ENCODE measurements at places on chromosomes 3 and 15.

DNA sequence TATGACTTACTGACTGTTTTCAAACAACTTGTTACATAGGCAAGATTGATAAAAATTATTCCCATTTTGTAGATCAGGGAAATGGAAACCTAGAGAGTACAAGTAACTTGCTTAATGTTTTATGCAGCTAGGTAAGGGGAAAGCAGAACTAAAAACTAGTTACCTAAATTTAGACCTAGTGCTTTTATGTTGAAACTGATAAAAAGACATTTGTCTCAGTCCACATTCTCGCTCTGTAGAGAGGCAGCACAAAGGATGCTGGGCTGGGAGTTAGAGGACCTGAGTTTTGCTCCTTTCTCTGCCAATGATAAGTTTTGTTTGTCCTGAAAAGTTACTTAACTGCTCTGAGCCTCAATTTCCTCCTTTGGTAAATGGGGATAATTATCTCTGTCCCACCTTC is 17.4 kb downstream of the TIMP4 start:
- no peak for DNase-seq

GRCh38 chr15:48085591-48085930 is 35.2 kb upstream of the SLC24A5 start:
- no peak for DNase-seq

DNA sequence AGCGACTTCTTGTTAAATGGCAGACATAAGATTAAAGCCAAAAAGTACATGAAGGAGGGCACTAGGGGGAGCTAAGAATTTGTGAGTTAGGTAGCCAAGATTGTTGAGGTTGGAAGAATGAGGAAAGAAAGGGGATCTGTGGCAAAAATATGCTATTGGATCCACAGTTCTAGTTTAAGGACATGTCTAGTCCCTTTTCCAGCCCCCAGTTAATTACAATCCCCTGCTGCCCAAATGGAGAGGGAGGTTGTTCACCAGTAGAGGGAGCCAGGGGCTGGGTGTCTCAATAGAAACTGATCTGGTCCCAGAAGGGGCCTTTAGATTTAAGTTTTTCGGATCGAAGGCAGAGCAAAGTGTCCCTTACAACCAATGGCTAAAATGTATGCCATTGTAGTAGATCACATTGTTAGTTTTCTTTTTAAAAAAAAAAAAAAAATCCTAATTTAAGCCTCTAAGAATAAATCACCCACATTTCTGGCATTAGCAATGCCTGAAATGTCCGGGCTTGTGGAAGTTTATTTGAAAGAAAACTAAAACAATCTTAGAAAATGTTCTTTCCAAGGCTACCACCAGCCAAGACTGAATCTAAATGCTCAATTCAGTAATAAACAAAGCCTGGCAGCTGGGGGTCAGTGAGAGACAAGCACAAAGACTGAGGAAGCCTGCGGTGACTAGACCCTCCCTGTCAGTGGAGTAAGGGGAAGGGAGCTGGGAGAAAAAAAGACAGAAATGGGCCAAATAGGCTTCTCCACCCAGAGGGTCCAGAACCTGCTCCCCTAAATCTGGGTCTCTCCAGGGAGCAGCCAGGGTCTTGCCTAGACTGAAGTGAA is 7.1 kb downstream of the COL8A1 start:
- DNase-seq: no peak

GRCh38 chr3:112767177-112767576 is 79.5 kb downstream of the CD200R1L start:
- DNase-seq: peak; percentile 54

GRCh38 chr3:156293566-156293965 is 173.2 kb downstream of the KCNAB1 start:
- no peak for DNase-seq

DNA sequence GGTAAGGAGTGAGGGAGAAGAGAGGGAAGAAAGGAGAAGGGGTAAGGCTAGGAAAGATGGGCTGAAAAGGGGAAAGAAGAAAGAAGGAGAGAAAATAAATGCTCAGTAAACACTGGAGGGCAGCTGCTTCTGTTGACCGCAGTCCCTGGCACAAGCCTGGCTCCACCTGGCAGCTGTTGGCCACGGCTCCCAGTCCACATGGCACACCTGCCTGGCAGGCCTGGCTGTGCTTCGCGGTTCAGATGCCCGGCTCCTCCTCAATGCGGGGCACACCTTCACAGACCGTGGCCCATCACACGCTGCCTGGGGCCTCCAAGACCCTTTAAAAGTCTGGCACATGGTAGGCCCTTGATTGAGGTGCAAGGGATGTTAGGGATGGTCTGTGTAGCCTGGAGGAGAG is 516.8 kb upstream of the PROK2 start:
- DNase-seq: no peak

- DNase-seq: no peak
These were observed 524.8 kb downstream of the TUSC7 start for GRCh38 chr3:117234331-117234730.

- DNase-seq: no peak
These were observed 22.0 kb downstream of the USP3 start for GRCh38 chr15:63526401-63526800.

DNA sequence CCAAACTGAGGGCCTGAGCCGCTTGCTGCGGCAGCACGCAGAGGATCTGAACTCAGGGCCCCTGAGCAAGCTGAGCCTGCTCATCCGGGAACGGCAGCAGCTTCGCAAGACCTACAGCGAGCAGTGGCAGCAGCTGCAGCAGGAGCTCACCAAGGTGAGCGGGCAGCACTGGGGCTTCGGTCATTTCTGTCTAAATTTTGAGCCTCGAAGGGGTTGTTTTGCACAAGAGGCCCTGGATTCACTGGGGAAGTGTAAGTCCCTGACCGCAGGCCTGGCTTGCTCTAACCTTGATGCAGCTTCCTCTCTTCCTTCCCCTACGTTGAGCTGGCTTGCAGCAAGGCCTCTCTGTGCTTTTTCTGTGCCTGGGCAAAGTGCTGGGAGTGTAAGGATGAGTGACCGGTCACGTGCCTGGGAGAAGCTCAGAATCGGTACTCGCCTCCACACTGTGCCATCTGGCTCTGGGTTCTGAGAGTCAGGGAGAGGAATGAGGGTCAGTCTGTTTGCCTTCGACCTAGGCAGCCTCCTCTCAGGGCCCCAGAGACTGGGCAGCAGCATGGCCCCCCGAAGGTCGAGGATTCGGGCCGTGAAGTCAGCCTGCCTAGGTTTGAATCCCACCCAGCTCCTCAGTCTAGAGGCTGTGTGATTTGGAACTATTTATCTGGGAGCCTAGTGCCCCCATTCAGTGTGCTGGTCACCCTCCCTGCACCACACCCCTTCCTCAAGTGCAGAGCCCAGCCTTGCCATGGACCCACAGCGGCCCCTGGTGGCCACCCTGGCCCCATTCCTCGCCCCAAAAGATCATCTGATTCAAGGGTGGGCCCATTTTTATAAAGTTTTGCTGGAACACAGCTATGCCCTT is 1.4 kb downstream of the FES start:
- DNase-seq: no peak

DNA sequence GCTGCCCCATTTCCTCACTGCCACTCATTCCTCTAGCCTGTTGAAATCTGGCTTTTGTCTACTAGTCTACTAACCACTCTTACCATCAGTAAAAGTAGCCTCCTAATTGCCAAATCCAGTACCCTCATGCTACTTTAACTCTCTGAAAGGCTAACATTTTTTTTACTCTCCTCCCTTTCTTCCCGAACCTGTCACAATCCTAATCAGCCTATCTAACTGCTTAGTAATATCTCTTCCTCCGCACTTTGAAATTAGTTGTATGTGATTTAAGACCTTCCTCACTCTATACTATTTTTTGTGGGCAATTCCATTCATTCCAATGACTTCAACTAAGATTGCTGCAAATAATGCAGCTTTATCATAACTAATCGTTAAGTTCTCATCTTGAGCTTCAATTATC is 3.7 kb downstream of the SENP7 start:
- DNase-seq: no peak

GRCh38 chr3:31166249-31166885 is 271.9 kb upstream of the GADL1 start:
- DNase-seq: no peak

DNA sequence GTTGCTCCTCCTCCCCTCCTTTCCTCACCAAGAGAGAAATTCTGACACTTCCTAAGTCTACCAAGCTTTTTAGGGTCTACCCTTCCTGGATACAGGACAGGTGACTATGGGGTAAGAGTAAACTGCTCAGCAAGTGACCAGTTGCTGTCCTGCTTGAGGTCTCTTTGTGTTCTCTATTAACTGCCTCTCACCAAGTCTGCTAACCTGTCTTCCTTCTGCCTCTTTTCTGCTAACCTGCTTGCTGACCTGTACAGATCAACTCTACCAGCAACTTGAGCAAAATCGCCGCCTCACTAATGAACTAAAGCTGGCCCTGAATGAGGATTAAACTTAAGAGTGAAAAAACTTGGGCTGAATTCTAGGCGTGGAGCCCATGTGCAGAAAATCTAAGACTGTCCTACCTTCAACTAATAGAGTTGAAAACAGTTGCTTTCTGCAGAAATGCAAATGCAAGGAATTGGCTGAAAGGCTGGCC is 27.1 kb downstream of the TPM1 start:
- no peak for DNase-seq

GRCh38 chr3:17138246-17139039 is 253.7 kb downstream of the PLCL2 start:
- DNase-seq: no peak

GRCh38 chr15:98853161-98853560 is 154.4 kb downstream of the PGPEP1L start:
- DNase-seq: peak; percentile 74

- DNase-seq: no peak
These were observed 30.7 kb upstream of the ST3GAL6 start for GRCh38 chr3:98732286-98733052.

DNA sequence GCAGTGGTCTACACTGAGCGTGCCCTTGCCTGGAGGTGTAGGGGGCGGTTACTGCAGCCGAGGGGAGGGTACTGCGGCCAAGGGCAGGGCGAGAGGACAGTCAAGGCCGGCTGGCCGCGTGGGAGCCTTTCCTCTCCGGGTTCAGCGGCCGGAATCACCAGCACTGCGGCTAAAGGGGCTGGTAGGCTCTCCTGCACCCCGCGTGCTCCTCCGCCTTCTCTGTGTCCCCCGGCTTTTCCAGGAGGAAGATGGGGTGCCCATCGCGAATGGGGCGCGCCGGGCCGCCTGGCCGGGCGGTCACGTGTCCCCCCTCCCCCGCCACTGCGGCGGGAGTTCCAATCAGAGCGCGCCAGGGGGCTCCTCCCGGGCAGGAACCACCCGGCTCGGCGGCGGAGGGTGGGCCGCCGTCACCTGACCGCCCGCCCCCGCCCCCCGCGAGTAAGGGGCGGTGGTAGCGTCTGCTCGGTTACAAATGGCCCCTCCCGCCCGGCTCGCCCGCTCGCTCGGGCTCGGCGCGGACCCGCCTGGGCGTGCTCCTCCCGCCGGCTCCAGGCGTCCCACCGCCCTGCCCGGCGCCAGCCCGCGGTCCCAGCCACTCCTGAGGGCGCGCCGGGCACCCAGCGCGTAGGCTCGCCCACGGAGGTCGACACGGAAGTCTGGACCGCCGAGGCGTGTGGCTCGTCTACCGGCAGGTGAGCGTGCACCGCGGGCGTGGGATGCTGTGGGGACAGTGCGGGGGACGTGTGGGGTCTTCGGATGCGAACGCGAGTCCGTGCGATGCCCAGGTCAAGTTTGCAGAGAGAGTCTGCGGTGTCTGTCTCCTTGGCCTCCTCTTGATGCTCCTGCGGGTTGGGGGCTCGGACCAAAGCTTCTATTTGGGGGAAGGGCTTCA is 242.6 kb upstream of the TOPAZ1 start:
- DNase-seq: no peak

GRCh38 chr3:89260721-89261120 is 153.3 kb downstream of the EPHA3 start:
- no peak for DNase-seq

DNA sequence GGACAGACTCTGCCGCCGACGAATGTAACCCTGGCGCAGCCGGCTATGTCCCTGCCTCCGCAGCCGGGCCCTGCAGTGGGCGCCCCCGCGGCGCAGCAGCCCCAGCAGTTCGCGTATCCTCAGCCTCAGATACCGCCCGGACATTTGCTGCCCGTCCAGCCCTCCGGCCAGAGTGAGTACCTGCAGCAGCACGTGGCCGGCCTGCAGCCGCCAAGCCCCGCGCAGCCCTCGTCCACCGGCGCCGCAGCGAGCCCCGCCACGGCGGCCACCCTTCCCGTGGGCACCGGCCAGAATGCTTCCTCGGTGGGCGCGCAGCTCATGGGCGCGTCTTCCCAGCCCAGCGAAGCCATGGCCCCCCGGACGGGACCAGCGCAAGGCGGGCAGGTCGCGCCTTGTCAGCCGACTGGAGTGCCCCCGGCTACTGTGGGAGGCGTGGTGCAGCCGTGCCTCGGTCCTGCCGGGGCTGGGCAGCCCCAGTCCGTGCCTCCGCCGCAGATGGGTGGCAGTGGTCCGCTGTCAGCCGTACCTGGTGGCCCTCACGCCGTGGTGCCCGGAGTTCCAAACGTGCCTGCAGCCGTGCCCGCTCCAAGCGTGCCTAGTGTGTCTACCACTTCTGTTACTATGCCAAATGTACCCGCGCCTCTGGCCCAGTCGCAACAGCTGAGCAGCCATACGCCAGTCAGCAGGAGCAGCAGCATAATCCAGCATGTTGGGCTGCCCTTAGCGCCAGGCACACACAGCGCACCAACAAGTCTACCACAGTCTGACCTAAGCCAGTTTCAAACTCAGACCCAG is 2.4 kb downstream of the TSC22D2 start:
- DNase-seq: no peak

DNA sequence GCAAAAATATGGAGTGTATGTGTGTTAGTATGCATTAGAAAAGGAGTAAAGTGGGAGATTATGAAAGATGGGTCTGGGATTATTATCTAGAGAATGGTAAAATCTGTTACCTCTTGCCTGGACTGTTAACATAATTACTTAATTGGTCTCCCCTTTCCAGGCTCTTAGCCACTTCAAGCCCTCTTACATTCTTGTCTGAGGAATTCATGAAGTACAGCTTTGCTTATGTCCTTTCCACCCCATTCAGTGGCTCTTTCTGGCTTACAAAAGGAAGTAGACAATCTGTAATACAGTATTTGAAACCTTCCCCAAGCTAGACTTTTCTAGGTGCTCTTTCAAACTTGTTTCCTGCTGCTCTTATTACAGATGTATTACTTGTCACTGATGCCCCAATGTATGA is 129.8 kb downstream of the MBNL1 start:
- no peak for DNase-seq

DNA sequence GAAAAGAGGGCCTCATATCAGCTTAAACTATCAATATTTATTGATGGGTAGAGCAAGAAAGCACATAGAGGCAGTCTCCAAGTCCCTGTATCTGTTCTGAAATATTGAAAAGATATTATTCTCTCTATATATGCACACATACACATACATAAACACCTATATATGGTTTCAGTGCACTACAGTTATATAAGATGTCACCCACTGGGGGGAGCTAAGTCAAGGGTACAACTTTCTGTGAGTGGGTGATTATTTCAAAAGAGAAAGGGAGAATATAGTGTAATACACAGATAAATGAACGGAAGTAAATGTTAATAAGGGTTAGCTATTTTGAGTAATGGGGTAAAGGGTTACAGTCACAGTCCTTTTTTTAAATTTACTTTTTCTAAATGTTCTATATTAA is 8.8 kb downstream of the SNTN start:
- DNase-seq: no peak

- DNase-seq: no peak
These were observed 96.1 kb downstream of the OPA1 start for GRCh38 chr3:193688834-193689714.
